ENCODE measurements at places on chromosomes 12 and 14. TPM values are rescaled to one million over a fixed set of nuclear protein-coding genes. Genes with fewer than 3 reads are reported as not detected.

The MYF6 gene
- total RNA-seq = not detected

The HOXC5 gene
- total RNA-seq = 0.59 TPM

The MIP gene
- not detected for total RNA-seq

The SOAT2 gene
- total RNA-seq = not detected

The ADAM21 gene
- 0.37 TPM for total RNA-seq

The IFNG-AS1 gene
- total RNA-seq = not detected

The OR4E2 gene
- not detected for total RNA-seq

The FAM234B gene
- 10.1 TPM for total RNA-seq

The CMKLR1 gene
- total RNA-seq = 0.28 TPM

The TAS2R20 gene
- total RNA-seq = 6.6 TPM

The GARIN6 gene
- total RNA-seq = not detected

The INTS13 gene
- 49.2 TPM for total RNA-seq

The MYF5 gene
- not detected for total RNA-seq

The SIX4 gene
- total RNA-seq = 5.3 TPM

The STON2 gene
- total RNA-seq = not detected

The NANOG gene
- total RNA-seq = not detected

The SRGAP1 gene
- 6.2 TPM for total RNA-seq

The RSRC2 gene
- 45.2 TPM for total RNA-seq

The SNAPC1 gene
- 23.8 TPM for total RNA-seq

The CDCA4 gene
- 11.6 TPM for total RNA-seq

The CLEC4A gene
- total RNA-seq = 0.18 TPM

The PLEKHD1 gene
- total RNA-seq = not detected

Measured in smooth muscle cell of the umbilical artery (primary cell).